ENCODE measurements at places on chromosomes 7 and 10.

DNA sequence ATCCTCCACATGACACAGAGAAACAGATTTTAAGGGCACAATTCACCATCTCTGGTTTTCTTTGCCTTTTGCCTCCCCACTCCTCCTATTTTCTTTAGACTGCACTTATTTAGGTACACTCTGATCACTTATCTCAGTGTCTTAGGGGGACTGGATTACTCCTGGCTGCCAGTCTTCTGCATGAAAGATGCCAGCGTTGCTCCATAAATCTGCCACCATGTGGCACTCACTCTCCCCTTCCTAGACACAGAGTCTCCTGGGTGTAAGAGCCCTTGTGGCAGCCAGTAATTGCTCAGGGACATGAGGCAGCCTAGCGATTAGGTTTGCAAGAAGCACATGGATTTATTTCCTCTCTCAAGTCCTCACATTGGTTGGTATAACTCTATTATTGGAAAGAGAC, 34.5 kb upstream of the RBM20 start:
- no peak for DNase-seq

- DNase-seq, result no peak
Measured at GRCh38 chr10:109737009-109737408, 186.3 kb downstream of the XPNPEP1 start.

DNA sequence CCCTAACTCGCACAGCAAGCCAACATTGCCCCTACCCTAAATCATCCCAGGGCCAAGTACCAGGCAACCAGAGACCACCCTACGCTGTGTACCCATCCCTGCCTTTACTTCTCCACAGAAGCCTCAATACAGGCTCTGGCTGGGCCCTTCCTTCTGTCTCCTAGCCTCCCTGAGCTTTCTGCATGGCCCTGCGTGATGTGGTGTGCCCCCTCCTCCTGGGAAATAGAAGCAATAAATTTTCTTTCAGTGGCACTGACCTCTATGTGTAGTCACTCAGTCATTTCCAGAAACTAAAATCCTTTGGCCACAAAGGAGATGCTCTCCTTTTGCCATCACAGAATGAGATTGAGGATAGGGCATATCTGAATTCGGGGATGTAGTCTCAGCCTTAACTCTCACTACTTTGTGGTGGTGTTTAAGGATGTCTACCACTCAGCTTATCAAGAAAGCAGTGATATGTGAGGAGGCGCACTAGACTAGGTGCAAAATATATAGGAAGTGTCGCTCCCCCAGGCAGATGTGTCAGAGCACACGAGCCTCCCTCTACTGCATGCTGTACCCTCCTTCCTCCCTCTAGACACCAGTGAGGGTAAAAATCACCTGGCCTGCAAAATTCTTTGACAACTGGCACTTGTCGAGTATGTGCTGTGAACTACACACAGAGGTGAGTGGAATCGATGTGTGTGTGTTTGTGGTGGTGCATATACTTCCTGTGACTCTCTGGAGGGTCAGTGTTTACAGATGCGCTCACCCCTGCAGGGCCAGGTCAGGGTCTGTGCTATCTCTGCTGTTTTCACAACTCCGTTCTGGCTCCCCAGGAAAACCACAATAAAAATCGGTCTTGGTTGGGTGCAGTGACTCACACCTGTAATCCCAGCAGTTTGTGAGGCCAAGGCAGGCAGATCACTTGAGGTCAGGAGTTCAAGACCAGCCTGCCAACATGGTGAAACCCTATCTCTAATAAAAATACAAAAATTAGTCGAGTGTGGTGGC, 825.9 kb upstream of the IGFBP3 start:
- DNase-seq, result no peak

GRCh38 chr7:77258593-77258992, 59.0 kb upstream of the FGL2 start:
- DNase-seq, result no peak

- no peak for DNase-seq
Measured at GRCh38 chr7:128214463-128214862, 26.6 kb upstream of the LEP start.

- no peak for DNase-seq
Measured at GRCh38 chr10:72375173-72375572, 20.5 kb upstream of the DNAJB12 start.

DNA sequence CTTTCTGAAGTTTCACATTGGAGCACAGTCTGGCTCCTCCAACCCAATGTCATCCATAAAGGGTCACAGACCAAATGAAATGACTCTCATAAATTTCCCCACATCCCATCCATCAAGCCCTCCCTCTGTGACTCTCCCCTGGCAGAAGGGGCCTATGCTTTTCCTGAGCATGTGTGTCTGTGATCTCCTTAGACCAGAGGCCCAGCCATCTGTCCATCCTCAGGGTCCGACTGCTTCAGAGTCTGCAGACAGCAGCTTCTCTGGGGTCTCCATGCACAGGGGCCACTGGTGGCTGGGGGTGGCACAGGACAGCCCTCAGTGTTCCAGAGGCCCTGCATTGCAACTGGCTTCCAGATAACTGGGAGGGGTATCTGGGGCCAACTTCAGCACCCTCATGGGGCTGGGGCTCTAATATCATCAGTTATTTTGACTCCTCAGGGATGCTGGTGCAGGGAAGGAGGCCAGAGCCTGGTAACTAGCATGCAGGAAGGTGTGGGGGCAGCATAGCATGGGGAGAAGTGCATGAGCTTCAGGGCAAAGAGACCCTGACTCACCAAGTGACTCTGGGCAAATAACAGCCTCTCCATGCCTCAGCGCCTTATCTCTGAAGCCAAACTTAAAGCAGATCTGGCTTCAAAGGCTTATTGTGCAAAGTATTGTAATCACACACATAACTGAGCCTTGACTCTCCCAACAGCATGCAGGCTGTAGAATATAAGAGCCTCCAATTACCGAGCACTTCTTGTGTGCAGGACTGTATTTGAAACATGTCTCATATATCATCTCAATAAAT, 266.9 kb downstream of the GRID1 start:
- DNase-seq, result no peak

DNA sequence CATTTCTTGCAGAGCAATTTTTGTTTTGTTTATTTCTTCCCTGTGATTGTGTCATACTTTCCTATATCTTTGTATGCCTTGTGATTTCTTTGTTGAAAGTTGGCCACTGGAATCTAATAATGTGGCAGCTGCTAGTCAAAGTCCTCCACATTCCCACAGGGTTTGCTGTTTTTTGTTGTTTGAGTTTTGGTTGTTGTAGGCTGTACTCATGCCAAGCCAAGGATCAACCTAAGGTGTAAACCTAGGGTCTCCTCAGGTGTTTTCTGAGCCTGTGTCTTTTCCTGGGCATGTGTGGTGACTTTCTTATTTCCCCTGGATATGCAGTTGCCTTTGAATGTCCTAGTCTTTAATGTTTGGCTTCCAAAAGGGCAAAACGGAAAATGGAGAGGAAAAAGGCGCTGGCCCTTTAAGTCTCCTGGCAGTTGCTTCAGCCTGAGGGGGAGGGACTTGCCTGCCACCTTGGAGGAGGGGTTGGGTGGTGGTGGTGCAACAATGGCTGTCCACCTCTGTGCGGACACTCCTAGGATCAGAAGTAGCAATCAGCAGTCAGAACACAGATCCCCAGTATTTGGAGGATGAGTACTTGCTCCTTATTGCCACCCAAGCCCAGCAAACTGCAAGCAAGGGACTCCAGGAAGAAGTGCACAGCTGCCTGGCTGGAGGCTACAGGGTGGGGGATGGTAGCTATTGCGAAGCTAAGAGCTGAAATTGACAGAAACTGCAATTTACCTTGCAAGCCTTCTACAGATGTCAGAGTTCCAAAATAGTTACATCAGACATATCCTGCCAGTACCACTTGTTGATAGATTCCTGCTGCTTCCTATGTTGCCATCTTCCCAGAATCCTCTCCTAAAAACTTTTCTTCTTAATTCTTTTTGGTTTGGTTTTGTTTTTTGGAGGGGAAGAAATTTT, 5.6 kb upstream of the ZNF518A start:
- DNase-seq, result peak; percentile 73

DNA sequence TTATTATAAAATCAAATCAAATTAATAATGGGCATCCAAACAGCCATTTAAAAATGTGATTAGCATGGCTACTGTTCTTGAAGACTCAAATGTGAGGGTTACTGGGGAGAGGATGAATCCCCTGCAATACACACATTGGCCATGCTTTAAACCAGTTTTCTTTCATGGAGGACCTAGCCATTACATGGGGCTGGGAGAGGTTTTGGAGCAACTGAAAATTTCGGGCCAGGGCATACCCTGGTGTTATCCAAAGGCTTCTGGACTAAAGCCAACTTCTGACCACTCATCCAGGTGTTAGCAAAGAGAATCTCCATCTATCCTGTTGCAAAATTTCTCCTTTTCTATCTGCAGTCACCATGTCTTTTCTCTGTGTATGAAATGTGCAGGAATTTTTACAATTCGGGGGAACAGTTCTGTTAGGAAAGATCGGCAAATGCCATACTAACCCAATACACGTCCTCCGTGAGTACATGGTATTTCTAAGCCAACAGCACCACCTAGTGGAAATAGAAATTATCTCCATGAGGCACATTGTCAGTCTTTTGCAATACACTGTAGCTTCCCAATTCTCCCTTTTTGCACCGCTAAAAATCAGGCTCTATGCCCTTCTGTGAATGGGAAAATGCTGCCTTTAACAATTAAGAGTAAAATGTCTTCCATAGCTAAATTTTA, 47.0 kb upstream of the ZNF107 start:
- DNase-seq, result peak; percentile 31

DNA sequence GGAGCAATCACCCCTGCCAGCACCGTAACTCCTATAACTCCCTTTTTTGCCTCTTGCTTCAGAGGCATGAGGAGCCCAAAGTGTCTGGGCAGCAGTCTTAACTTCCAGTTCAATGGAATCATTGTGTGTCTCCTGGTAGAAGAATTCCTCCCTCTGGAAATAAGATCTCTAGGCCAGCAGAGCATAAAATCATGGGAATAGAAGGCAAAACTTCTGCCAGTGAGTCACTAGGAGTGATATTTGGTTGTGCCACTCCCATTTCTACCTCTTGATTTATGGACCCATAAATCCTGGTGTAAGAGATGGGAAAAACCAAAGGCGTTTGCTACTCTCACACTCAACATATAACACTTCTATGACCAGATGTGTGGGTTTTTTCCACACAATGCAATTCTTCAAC, 104.9 kb upstream of the FAM180A start:
- DNase-seq, result no peak

DNA sequence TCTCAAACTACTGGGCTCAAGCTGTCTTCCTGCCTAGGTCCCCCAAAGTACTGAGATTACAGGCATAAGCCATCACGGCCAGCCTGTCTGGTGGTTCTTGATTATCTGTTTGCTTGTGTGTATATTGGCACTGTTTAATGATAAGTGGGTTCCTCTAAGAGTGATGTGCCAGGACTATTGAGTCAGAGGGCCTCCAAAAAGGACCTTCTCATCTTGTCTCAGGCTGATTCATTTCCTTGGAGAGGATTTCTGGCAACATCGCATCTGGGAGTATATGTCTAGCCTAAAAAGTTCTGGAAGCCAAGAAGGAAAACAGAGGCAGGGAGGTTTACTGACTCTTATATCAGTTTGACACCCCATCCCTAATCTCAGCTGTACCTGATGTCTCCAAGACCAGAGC, 27.1 kb upstream of the AKAP9 start:
- DNase-seq, result no peak

DNA sequence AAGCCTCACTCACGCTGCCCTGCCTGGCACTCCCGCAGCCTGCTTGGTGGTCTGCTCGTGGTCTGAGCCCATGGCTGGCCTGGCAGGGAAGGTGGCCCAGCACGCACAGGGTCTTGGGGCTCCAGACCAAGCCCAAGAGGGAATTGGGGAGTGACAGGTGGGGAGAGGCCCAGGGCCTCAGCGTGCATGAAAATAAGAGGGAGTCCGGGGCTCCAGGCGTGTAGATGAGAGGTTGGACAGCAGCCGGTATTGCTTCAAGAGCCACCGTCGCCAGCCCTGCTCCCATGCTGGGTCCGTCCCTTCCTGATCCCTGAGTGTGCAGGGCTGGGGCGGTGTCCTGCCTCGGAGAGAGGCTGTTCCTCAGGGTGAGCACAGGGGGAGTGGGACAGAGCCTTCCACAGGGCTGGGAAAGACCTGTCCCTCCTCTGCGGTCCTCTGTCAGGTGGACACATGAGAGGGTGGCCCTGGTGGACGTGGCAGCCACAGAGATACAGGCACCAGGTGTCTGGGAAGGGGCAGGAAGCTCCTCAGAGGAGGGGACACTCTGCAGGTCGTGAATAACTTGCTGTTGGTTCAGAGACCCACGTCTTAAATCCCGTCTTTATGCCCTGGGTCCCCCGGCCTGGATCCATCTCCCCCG, 113.1 kb downstream of the INPP5A start:
- DNase-seq, result no peak

GRCh38 chr10:92619368-92619767, 26.4 kb downstream of the KIF11 start:
- DNase-seq, result no peak

DNA sequence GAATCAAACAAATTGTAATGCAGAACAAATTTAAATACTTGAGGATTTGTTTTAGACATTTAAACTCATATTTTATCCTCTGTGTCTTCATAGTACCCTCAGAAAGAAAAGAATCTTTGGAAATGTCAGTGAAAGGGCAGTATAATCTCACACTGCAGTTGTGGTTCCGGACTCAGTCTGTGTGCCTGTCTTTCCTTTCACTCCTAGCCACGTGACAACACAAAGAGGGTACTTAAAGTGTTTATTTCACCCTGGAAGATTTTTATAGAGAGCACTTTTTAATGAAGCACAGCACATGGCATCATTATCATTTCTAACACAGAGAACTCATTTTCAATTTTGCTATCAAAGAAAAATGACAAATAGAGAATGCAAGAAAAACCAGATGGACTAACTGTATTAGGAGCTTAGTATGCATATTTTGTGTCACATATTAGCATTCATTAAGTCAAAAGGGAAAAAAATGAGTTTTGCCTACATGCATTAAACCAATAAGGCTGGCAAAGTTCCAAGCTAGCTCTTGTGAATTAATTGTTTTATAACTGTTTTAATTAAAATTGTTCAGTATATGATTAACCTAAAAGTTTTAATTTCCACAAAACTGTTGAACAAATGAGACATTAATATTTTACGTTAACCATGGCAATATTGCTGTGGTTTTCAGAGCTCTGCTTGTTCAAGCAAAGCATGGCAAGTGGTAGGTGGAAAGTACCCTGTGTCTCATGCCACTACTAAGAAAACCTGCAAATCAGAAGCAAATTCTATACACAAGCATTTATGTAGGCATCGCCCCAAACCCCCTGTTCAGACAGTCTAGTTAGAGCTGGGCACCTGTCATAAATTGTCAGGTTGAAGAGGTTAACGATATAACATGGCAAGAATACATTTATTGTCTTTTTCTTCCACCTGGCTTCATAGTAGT, 65.9 kb downstream of the AUTS2 start:
- no peak for DNase-seq

GRCh38 chr7:16651396-16652239, 5.6 kb downstream of the BZW2 start:
- DNase-seq, result no peak

DNA sequence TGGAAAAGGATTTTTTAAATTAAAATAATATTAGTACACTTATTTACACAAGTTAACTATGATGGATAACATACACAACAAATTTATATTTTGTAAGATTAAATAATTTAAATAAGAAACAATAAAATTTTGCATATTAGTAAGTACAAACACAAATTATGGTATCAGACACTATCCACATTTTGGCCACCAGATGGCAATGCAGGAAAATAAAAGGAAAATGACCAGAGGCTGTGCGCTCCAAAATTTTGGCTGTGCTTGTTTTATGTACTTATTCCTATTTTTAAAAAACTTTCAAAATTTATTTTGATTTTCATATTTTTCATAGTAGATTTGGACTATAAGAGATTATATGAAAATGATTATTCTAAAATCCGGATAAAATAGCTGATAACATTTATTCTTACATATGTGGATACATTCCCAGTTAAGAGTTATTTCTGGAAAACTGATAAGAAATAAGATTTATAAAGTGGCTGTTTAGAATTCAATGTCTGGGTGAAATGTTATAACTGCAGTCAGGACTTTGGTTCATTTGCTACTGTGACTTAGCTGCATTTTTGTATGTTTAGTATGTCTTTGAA, 274.7 kb upstream of the HGF start:
- DNase-seq, result peak; percentile 16
